Esophagus squamous epithelium (tissue), 5 donors: ENCODE measurements at places on chromosomes 7 and 10. TPM values are rescaled to one million over a fixed set of nuclear protein-coding genes. Genes with fewer than 3 reads are reported as not detected.

Gene ADCY1
- 0.40 TPM for total RNA-seq

Gene PPP1R9A
- 0.04 TPM for total RNA-seq

Gene LBX1
- total RNA-seq: not detected

Gene EPO
- total RNA-seq: not detected

Gene GCK
- not detected for total RNA-seq
